ENCODE measurements at places on chromosomes 4 and X.
A peak's percentile ranks its signal among the peaks of the same experiment; 100 is the strongest.

GRCh38 chrX:68084765-68085164, 348.5 kb downstream of the OPHN1 start:
- no peak for DNase-seq

GRCh38 chr4:99986792-99987191, 36.7 kb upstream of the H2AZ1 start:
- DNase-seq, result no peak

- DNase-seq, result no peak
Measured at GRCh38 chr4:154120006-154120676, 331.3 kb upstream of the SFRP2 start.

- peak; percentile 31 for DNase-seq
Measured at GRCh38 chr4:24067367-24068193, 177.7 kb upstream of the PPARGC1A start.

DNA sequence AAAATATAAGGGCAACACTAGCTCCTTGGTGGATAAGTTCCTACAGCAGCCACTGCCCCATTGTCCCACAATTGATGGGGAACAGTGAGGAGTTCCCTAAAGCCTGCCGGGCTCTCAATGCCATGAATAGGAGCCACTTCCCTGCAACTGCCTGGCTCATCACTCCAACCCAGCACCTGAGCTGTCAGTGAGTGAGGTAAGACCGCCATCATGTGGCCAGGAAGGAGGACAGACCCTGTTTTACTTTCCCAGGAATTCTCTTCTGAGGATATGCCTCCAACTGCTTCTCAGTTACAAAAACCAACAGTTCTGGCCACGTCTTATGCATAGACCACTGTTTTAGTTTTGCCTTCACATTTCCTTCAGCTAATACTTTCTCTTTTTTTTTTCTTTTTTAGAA, 45.5 kb downstream of the SRPX start:
- DNase-seq, result peak; percentile 32

- DNase-seq, result no peak
Measured at GRCh38 chr4:114783215-114783595, 184.6 kb downstream of the UGT8 start.

GRCh38 chr4:188400451-188400850, 261.2 kb downstream of the TRIML1 start:
- peak; percentile 46 for DNase-seq

GRCh38 chrX:19774905-19775304, 112.5 kb downstream of the SH3KBP1 start:
- DNase-seq, result no peak

DNA sequence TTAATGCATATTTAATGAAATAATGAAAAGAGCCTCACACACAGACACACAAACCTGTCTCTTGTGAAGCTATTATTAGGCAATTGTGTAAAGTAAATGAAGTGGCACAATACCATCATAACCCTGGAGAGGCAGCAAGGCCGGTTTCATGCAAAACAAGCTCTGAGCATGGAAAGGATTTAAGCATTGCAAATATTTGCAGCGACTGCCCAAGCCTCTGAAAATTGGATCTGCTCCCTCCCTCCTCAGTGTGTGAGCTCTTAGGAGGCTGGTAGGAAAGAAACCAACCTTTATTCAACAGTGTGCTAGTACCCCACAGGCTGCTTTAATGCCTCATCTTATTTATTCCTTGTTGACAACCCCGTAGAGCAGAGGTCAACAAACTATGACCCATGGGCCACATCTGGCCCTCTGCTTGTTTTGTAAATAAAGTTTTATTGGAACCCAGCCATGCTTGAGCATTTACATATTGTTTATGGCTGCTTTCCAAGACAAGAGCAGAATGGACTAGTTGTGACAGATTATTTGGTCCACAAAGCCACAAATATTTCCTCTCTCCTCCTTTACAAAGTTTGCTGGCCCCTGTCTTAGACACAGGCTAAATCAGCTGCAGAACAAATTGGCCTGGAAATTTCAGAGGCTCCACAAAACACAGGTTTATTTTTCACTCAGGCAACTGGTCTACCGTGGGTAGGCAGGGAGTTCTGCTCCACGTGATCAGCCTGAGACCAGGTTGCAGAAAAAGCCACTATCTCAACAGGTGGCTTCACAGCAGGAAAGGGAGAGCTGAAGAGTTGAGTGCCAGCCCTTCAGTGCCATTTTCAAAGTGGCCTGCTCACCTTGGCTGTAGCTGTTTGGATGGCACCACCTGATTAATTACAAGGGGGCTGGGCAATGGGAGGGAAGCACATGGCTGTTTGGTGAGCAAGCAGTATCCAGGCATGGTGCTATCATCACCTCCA, 16.8 kb downstream of the RS1 start:
- DNase-seq, result no peak

- no peak for DNase-seq
Measured at GRCh38 chr4:4289597-4289940, 385 bp downstream of the LYAR start.

GRCh38 chr4:160224049-160224448, 1121.2 kb downstream of the RAPGEF2 start:
- DNase-seq, result no peak

GRCh38 chr4:101067383-101067782, 279.9 kb downstream of the PPP3CA start:
- no peak for DNase-seq

GRCh38 chrX:107573016-107573415, 55.3 kb upstream of the PRPS1 start:
- no peak for DNase-seq

GRCh38 chr4:135256111-135256510, 1054.5 kb upstream of the PABPC4L start:
- DNase-seq, result no peak

- DNase-seq, result no peak
Measured at GRCh38 chr4:155887847-155888570, 15.5 kb upstream of the TDO2 start.

DNA sequence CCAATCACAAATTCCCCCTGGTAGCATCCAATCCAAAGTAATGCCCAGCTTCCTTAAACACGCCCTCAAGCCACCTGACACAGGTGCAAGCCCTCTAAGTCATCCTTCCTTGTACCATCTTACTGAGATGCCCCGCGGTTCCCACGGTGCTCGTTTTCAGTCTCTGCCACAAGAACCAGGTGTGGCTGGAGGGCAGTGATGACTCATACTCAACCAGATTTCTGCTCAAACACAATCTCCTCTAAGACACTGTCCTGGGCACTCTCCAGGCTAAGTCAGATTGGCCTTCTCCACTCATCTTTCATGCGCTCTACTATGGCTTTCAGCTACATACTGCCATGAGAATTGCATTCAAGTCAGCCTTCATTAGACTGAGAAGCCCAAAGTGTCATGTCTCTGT, 3.5 kb downstream of the SH3KBP1 start:
- DNase-seq, result no peak

DNA sequence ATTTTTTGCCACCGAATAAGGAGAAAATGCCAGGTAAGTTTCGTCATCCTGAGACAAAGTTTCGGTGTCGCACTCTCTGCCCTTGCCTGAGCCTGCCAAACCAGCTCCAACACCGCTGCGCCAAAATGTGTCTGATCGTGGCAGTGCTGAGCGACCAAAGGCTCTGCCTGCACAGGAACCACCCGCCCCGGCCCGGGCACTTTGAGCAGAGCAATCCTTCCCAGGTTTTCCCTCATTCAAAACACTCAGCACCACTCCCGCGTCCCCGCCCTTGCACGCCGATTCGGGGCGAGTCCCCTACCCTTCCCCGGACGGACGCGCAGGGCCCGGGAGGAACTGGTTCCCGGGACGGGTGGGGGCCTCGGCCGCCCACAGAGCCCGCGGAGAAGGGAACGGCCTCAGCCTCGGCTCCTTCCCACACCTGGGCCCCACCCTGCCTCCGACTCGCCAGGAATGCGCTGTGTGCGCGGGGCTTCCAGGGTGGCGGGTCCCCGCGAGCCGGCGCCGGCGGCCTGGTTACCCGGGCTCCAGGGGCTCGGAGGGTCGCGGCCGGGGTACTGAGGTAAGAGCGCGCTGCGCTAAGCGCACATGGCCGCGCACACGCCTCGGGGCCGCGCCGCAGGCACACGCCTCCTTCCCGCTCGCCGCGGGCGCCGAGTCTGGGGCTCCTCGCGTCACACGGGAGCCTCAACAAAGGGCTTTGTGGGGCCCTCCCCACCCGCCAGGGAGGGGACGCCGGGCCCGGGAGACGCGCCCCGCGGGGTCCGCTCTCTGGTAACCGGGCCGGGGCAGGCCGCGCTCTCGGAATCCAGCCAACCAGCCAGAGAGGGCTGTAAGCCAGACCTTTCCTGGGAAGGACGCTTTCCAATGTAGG, at the start of gene C4orf36:
TSS of gene C4orf36 (minus strand) at position 661 of the 874 bp plus-strand sequence. CDS start 902 bp downstream, outside the sequence.
- DNase-seq, result peak; percentile 77

- DNase-seq, result no peak
Measured at GRCh38 chr4:91812319-91812718, 491.4 kb upstream of the GRID2 start.

- no peak for DNase-seq
Measured at GRCh38 chr4:1819284-1819683, 26.2 kb downstream of the FGFR3 start.

- DNase-seq, result peak; percentile 76
Measured at GRCh38 chr4:167622481-167623240, 388.4 kb upstream of the SPOCK3 start.

- no peak for DNase-seq
Measured at GRCh38 chr4:19285146-19285545, 966.6 kb upstream of the SLIT2 start.

GRCh38 chr4:152028131-152028530, 267.3 kb upstream of the GATB start:
- DNase-seq, result no peak

- no peak for DNase-seq
Measured at GRCh38 chrX:118215346-118215745, 98.7 kb upstream of the KLHL13 start.

Measured in dorsolateral prefrontal cortex (tissue), 122 donors.